ENCODE measurements at places on chromosomes 5 and 9.

DNA sequence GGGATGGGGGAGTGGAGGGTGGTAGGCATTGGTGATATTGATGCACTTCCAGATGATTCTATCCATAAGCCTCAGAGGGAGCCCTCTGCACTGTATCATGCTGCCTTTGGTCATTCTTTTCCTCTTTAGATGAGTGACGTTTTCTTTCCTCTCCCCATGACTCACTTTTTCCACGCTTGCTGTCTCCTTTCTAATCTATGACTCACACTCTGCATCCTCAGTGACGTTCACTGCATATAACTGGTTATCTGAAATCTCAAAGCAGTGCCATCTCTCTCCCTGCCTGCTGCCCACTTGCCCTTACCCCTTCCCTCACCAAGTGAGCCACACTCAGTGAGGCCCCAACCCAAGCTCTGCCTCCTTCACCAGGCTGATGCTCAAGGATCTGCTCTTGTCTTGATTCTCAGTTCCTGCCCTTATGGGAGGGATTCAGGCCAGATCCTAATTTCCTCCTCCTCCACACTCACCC is 31.6 kb downstream of the PTGS1 start:
- peak; percentile 39 for ATAC-seq

DNA sequence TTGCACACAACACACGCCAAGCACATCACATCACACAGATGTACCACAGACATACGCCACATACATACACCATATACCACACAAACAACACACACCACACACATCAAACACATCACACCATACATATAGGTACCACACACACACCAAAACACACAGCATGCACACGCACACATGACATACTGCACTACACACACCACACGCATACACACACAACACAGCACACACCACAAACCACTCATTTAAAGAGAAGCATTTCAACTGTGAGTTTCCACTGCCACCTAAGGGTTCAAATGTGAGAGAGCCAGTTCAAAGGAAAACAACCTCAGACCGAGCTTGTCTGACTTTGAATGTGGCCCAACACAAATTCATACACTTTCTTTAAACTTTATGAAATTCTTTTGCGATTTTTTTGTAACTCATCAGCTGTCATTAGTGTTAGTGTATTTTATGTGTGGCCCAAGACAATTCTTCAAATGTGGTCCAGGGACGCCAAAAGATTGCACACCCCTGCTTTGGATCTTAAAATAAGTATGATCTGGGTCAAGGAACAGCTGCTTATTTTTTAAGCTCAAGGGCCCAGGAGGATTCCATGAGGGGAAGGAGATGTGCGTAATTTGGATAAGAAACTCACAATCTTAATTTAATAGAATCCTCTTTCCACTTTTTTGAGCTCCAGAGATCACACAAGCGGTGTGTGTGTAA is 494.6 kb downstream of the GADD45G start:
- ATAC-seq: peak; percentile 18

GRCh38 chr9:126756876-126757415 is 47.9 kb upstream of the ZBTB43 start:
- ATAC-seq: no peak

DNA sequence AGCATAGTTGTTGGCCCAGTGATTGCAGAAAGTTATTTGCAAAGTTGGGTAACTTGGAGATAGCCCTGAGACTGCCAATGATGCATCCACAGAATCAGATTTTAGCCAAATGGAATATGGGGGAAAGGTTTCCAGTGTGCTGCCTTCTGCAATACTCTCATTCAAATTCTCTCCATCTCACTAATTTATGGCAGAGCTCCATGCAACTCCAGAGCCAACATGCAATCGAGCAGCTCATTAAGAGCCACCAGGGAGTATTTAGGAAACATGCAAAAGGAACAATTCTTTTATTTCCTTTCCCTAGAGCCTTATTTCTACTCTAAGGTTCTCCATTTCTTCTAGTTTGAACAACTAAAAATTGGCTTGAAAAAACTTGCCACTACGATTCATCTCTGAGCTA is 135.9 kb upstream of the MARCHF11 start:
- ATAC-seq: no peak

GRCh38 chr9:97675655-97676054 is 21.5 kb downstream of the XPA start:
- no peak for ATAC-seq
